ENCODE measurements at places on chromosomes 2 and 18. TPM values are rescaled to one million over a fixed set of nuclear protein-coding genes. Genes with fewer than 3 reads are reported as not detected.
A peak's percentile ranks its signal among the peaks of the same experiment; 100 is the strongest.

The IL18R1 gene
- total RNA-seq = 5.0 TPM

The DNAJC5G gene
- 11.6 TPM for total RNA-seq

DNA sequence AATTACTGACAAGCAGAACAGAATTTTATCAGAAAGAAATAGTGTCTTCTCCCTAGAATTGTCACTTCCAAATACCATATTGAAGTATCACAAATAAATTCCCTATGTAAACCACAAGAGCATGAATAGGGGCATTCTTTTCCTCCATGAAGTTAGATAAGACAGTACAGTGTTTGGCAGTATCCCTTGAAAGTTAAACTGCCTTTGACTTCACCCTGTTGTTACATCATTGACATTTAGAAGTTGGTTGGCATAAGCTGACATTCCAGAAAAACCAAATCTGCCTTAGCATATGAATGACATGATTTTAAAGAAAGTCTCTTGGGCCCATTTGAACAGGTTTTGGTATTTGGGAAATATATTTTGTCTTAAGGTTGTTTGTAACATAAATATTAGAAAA, 50.2 kb upstream of the OSR1 start:
- DNase-seq = no peak

DNA sequence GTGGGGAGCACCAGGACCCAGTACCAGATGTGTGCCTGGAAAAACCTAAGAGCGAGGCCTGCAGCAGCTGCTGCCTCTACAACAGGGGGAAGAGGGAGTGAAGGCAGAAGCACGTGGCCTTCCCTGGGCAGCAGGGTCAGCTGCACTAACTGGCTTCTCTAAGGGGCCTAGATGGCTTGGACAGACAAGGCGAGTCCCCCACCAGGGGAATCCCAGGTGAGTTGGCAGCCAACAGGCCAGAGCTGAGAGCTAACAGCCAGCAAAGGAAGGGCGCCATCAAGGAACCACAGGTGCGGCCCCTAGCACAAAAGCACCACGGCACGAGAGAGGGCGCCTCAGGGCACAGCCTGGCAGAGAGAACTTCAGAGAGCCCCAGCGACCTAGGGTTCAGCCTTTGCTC, 19.8 kb upstream of the MAL start:
- no peak for DNase-seq

DNA sequence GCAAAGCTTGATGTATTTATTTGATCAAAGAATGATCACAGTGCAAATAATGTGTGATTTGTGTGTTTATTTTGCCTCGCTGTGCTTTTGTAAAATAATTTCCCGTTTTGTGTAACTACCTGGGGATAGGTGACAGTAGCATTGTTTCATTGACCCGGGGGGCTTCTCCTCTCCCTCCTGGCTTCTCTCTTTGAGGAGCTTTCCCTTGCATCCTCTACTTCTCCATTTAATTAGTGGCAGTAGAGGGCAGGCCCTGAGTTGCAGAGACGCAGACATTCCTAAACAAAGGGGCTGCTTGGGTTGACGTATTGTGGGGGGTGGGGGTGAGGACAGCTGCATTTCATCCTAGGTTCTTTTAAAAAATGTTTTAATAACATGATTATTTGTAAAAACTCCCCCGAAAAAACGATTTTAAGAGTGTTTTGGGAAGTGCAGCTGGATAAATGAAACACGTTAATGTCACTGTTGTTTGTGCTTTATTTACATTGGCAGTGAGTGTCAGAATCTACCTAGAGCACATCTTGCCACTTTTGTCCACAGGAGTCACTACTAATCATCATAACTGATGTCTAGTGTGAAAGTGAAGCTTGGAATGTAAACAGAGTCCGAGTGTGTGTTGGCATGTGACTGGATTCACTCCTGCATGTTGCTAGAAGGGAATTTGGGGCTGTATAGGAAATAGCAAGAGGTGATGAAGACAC, 2.2 kb downstream of the NEDD4L start:
- no peak for DNase-seq

DNA sequence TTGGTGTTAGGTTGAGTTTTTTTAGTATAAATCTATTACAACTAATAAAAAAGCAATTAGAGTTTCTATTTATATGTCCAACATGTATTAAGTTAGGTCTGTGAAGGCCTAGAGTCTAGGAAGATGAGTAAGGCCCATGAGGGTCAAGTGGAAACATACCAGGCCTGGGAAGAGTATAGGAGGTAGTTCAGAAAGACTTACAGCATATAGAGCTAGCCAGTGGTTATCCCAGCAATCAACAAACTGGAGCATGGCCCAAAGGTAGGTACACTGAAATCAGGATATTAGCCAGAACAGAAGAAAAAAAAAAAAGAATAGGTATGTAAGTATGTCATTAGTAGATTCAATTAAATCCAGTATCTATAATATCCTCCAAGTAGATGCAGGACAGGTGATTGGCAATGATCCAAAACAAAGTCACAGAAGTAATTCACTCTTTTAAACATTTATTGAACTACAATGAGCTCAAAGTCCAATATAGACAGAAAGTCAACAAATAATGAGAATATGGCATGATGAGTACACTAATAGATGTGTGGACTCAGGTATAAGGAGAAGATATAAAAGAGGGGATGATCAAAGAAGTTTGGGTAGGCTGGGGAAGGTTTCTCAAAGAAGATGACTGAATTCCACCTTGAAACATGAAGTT, 70.3 kb downstream of the IKZF2 start:
- DNase-seq = no peak

- DNase-seq = no peak
These were observed 2.8 kb downstream of the SLC30A6 start for GRCh38 chr2:32168513-32168912.

DNA sequence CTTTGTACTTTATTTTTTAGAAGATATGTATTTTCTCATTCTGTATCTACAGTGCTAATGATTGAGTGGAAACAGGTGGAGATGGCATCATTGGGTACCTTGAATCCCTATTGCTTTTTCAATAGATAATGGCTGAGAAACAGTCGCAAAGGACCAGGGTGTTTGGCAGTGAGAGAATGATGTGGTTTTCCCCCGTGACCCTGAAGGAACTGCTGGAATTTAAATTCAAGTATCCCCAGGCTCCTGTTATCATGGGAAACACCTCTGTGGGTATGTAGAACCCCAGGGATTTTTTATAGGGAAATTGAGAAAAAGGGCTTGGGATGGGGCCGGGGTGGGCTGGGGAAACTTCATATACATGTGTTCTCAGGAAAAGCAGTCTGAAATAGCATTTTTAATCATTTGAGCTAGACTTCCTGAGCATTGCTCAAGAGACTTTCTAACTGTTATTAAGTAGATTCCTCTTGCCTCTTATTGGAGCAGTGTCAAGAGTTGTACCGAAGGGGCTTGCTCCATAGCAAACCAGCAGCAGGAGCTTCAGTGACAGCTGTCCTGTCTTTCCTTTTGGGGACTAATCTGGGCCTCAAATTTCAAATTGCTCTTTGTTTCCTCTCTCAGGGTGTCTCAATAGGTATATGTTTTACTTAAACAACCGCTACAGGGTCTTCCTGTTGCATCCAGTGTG, 18.9 kb downstream of the AOX1 start:
- no peak for DNase-seq

GRCh38 chr18:13910501-13910900, 4.8 kb downstream of the MC2R start:
- no peak for DNase-seq

GRCh38 chr2:164126960-164127660, 391.3 kb upstream of the FIGN start:
- DNase-seq = no peak

The MEMO1 gene
- total RNA-seq = 45.0 TPM

DNA sequence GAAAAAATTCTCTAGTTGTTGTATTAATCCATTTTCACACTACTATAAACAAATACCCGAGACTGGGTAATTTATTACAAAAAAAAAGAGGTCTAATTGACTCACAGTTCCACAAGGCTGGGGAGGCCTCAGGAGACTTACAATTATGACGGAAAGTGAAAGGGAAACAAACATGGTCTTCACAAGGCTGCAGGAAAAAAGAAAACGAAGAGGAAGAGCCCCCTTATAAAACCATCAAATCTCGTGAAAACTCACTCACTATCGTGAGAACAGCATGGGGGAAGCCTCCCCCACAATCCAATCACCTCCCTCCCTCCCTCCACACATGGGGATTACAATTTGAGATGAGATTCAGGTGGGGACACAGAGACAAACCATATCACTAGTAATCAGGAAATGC, 61.7 kb upstream of the SPTBN1 start:
- DNase-seq = no peak

GRCh38 chr2:227324642-227324994, 433 bp upstream of the MFF start:
- peak; percentile 17 for DNase-seq

The SNTG2 gene
- 1.5 TPM for total RNA-seq

GRCh38 chr2:19369341-19369955, 11.0 kb upstream of the OSR1 start:
- DNase-seq = no peak
